ENCODE measurements at places on chromosomes 11 and 22. TPM values are rescaled to one million over a fixed set of nuclear protein-coding genes. Genes with fewer than 3 reads are reported as not detected.

DNA sequence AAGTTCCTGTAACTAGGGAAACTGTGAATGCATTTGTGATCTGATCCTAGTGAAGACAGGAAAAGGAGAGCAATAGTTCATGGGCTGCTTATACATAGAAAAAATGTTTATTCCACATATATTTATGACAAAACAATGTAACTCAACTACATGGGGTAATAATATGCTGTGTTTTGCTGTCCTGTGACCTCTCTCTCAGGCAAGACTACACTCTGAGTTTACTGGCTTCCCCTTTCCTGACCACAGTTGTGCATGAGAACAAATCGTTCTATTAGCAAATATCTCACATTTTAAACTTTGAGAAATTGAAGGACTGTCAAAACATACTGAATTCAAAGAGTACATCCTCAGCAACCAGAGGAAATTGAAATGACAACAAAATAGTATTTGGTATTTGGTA lies 161.9 kb upstream of the TRPC6 start:
- H3K4me3 ChIP-seq = no peak overlapping the region
- H3K4me1 ChIP-seq = no peaks in the 10 kb centered on the region
- DNase-seq = no peak
- no peaks in the 10 kb centered on the region for H3K36me3 ChIP-seq

Gene APOBEC3C
- total RNA-seq = 98.5 TPM

Gene PGA5
- total RNA-seq = not detected

- DNase-seq = no peak
- no peak overlapping the region for H3K27ac ChIP-seq
- no peak overlapping the region for H3K4me3 ChIP-seq
- H3K36me3 ChIP-seq = no peaks in the 10 kb centered on the region
Measured at GRCh38 chr22:30251711-30252110, 5.2 kb upstream of the LIF start.

DNA sequence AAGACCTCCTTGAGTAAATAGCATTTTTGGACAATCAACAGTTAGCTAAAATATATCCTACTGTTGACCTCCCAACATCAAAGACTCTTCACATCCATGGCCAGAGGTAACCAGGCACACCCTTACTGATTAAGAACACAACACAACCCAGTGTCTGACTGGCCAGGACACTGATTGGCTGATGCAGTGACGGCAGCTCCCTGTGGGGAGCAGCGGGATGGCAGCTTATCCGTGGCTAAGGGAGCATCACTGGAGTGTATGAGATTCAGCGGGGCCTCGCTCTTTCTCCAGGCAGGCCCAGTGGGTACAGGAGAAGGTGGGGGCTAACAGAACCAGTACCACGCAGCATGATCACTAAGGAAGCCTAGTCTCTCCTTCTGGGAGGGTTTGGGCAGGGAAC lies 10.3 kb upstream of the IL2RB start:
- no peaks in the 10 kb centered on the region for H3K27me3 ChIP-seq
- no peak overlapping the region for H3K27ac ChIP-seq
- H3K36me3 ChIP-seq = no peaks in the 10 kb centered on the region
- H3K4me1 ChIP-seq = peaks cover 75% of the 10 kb centered on the region
